G401 (cell line): ENCODE measurements at places on chromosomes 1 and 21. TPM values are rescaled to one million over a fixed set of nuclear protein-coding genes. Genes with fewer than 3 reads are reported as not detected.

GRCh38 chr1:15311880-15312279 is 64.9 kb downstream of the FHAD1 start:
- DNase-seq: no peak

- no peak for DNase-seq
These were observed 21.0 kb upstream of the CXADR start for GRCh38 chr21:17491716-17492414.

GRCh38 chr1:228308085-228308601 is 98.5 kb downstream of the TRIM11 start:
- no peak for DNase-seq

GRCh38 chr1:29342983-29343382 is 106.7 kb downstream of the PTPRU start:
- no peak for DNase-seq

DNA sequence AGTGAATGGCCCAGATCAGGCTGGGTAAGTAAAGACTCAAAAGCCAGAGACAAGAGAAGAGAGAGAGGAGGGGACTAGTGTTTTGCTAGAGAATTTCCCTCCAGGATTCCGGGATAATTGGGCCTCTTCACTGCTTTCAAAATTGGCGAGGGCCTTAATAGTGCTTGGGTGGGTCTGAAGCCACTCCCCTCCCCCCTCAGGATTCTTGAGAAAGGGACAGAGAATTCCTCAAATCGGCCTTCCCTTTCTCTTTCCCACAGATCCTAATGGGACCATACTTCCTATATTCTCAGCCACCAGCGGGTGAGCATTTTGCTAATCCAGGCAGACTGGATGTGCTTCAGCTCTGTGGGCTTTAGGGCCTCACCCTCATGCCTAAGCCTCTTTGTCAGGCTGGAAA is 11.9 kb downstream of the SFN start:
- DNase-seq: no peak

DNA sequence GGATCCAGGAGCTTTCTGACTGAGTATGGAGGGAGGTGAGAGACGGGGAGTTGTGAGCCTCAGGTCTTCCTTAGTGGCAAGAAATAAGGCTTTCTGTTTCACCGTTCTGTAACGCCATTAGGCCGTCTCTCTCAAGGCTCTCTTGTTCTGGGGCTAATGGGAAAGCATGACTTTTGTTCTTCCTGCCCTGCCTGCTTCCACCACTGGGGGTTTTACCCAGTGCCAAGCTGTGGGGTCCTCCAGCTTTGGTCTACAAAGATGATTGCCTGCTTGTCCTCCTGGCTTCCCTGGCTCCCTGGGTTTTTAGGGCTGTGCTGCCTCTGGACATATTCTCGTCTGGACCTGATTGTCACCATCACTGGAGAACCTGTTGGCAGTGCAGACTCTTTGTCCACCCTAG is 74.8 kb upstream of the TINAGL1 start:
- DNase-seq: no peak

GRCh38 chr1:214476229-214476985 is 75.0 kb downstream of the PTPN14 start:
- DNase-seq: no peak

- no peak for DNase-seq
These were observed 17.7 kb upstream of the C1orf87 start for GRCh38 chr1:60091195-60091715.

GRCh38 chr1:207993477-207994445 is 82.8 kb upstream of the CD34 start:
- no peak for DNase-seq

- DNase-seq: peak; percentile 95
These were observed 84.1 kb upstream of the COX20 start for GRCh38 chr1:244751271-244751895.

DNA sequence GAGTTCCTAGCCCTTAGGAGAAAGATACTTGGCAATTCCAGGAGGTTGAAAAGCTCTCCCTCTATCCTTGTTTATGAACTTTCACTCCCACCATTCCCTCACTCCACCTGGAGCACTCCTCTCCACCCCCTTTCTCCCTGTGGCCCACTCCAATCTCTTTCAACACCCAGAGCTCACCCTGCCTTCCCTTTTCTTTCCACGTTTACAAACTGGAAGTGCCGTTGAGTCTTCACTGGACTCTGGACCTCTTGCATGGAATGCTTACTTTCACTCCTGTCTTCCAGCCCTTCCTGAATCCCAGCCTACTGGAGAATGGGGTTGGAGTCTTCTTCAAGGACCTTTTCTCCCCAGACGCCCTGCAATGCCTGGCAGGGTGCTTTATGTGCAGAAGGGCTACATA is 198.5 kb downstream of the RHOU start:
- DNase-seq: no peak

DNA sequence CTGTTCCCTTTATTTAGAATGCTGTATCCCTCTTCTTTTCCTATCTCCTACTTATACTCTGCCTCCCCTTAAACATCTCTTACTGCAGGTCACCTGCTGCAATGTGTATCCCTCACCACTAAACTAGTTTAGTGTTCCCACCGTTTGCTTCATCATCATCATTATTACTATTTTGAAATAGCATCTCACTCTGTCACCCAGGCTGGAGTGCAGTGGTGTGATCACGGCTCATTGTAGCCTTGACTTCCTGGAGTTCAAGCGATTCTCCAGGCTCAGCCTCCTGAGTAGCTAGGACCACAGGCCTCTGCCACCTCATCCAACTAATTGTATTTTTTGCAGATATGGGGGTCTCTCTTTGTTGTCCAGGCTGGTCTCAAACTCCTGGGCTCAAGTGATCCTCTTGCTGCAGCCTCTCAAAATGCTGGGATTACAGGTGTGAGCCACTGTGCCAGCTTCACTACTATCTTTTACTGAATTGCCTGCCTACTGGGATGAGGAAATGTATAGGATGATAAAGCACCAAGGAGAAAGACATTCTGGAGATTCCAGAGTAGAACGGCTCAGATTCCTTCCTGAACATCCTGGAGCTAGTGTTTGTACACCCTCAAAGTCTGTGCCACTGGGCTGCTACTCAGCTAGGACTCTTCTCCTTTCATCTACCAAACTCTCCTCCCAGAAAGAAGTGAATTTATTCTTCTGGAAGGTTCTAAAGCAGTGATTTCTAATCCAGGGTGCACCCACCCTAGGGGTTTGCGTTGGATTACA is 8.6 kb upstream of the IFNAR1 start:
- DNase-seq: no peak

DNA sequence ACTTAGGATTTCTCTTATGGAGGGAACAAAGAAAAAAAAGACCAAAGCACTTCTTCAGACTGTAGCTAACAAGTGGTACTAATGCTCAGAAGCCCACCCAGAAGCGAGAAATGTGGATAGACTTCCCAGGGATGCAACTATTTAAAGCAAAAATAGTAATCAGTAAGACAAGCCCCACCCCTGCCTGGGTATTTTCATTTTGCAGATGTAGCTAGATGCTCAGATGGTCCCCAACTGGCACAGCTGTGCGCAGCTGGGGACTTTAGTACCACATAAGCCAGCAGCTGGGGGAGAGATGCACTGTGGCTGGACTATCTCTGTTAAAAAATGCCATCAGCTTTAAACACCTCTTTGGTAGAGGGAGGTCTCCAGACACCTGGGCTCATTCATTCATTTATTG is 77.8 kb upstream of the SPAG17 start:
- no peak for DNase-seq

DNA sequence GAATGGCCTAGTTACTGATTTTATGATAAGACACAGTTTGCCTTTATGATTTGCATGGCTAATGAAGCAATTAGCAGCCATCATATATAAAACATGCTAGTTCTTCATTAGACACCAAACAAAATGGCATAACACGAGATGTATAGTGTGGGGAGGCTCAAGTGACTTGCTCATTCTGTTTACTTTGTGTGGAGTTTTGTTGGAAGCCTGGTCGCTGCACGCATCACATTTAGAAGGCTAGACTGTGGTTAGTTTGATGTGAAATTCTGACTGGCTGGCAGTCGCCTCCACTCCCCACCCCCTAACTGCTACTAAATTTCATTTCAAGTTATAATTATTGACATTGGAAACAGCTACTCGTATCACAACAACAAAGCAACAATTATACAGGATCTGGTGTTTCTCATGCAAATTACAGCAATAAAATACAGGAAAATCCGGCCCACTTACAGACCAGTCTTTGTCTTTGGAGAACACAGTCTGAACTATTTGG is 356.1 kb downstream of the LMO4 start:
- DNase-seq: no peak

The ASPM gene
- 15.7 and 30.0 TPM in 2 replicates for total RNA-seq

The GJA5 gene
- not detected in 2 replicates for total RNA-seq

The SH2D1B gene
- total RNA-seq: not detected in 2 replicates

The TNNT2 gene
- 18.3 and 22.2 TPM in 2 replicates for total RNA-seq

The GUCA2A gene
- total RNA-seq: not detected in 2 replicates

The KCNK1 gene
- not detected in 2 replicates for total RNA-seq

The HNRNPCL4 gene
- total RNA-seq: not detected in 2 replicates
